ENCODE measurements at places on chromosomes 11 and 22.

GRCh38 chr22:36819112-36819511, 2.3 kb upstream of the PVALB start:
- DNase-seq = no peak

DNA sequence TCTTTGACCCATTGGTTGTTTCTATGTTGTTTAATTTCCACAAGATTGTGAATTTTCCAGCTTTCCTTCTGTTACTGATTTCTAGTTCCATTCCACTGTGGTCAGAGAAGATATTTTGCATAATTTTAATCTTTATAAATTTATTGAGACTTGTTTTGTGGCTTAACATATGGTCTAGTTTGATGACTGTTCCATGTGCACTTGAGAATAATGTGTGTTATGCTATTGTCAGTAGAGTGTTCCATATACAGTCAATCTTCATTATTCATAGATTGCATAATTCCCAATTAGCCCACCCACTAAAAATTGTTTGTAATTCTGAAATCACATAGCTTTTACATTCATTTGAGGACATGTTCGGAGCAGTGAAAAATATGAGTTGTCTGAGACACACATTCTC, 346.1 kb upstream of the DDI1 start:
- DNase-seq = no peak

- no peak for DNase-seq
Measured at GRCh38 chr22:32389685-32390084, 22.4 kb downstream of the RTCB start.

GRCh38 chr11:1870326-1870696, 17.4 kb downstream of the LSP1 start:
- no peak for DNase-seq

DNA sequence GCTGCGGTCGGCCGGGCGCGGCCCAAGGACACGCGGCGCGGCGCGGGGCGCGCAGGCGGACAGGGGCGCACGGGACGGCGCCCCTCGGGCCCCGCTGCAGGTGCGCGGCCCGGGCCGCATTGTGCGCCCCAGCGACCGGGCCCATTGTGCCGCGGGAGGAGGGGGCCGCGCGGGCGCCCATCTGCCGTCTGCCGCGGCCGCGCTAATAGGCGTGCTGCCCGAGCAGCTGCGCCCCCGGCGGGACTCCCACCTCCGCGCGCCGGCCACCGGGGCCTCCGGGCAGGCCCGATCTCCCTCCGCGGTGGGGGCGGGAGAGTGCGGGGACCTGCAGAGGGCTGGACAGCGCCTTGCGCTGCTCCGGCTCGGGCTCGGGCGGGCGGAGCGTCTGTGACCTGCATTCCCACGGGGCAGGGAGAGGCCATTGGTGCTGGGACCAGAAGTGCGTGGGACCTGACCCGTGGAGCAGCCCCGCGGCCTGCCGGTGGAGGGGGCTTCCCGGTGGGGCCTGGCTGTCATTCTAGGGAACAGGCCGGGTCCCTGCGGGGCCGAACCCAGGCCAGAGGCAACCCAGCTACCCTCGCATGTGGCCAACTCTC, 933 bp downstream of the BRSK2 start:
- peak; percentile 33 for DNase-seq

- no peak for DNase-seq
Measured at GRCh38 chr11:34855021-34855753, 61.0 kb downstream of the APIP start.

DNA sequence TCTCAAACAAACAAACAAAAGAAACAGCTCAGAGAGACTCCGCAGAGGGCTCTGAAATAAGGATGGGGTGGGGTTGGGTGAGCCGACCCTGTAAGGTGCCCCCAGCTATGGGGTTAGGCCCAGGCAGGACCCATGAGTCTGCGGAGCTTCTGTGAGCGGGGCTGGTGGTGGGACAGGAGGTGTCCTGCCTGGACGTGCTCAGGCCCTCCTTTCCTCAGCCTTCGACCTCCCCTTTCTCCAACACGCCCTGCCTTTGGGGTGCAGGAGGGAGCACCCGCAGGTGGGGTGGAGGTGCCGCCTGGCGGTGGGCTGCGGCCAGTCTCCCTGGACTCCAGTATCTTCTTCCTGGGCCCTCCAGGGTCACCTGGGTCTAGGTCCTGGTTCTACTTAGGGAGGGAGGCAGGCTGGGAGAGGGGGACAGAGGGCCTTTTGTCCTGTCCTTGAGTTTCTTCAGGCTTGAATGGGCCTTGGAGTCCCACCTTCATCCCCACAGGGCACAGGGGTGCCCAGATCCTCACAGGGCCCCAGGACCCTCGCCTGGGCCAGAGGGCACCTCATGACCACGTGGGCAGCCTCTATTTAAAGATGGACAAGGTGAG, 12.3 kb downstream of the PRR33 start:
- DNase-seq = no peak

- DNase-seq = no peak
Measured at GRCh38 chr11:104090767-104091166, 54.3 kb downstream of the DDI1 start.

- DNase-seq = no peak
Measured at GRCh38 chr11:11807811-11808782, 33.7 kb upstream of the USP47 start.

DNA sequence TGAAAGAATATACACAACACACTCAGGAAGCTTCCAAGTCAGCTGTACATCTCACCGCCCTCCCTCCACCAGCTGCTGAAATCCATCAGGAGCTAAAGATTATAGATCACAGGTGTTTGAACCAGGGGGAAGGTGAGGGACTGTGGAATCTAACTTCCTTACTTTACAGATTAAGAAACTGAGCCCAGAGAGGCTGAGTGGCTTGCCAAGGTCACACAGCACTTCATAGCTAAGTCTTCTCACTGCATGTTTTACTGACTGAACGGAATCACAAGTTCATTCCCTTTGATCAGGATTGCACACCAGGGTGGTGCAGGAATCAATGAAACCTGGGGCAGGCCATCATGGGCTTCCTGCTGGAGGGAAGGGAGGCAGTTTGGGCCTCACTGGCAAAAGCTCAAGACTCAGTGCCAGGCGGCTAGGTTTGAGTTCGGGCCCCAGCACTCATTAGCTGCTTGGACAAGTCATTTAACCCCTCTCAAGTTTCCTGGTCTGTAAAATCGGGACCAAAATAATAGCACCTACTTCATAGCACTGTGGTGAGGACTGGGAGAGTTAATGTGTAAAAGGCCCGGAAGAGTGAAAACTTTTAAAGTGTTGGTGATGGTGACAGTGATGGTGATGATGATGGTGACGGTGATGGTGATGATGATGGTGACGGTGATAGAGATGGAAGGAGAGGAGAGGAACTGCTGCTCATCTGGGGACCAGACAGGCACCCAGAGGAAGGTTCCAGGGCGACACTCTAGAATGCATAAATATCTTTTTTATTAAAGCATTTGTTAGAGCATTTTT, 8.2 kb downstream of the CD5 start:
- no peak for DNase-seq

DNA sequence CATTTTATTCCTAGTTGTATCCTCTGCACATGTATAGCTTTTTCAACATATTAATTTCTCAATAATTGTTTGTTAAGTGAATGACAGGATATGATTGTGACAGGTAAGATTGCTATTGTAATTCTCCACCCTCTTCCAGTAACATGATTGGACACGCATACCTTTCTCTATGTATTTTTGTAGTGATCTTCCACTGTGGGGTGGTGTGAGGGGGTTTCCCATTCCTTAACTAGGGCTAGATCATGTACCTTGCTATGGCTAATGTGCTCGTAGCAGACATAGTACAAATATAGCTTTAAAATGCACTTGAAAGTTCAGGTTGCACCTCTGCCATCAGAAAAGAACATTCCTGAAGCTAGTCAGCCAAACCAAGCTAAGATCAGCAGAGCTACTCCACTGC, 2392.8 kb upstream of the RAG2 start:
- no peak for DNase-seq

GRCh38 chr11:121143921-121144320, 42.9 kb downstream of the TECTA start:
- DNase-seq = no peak

DNA sequence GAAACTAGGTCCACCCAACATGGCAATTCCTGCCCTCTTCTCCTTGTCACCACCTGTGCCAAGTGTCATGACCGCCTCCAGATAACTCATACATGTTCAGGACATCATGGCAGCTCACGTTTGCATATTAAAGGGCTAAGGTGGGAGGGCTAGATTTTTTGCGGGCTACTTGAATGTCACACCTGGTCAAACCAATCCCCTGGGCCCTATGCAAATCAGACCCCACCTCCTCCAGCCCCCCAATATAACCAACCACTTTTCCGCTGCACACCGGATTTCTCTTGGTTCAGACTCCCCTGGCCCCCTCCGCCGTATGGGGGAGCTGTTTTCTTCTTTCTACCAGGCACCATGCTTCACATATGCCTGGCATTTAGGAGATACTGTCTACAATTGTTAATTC, 12.6 kb downstream of the UPB1 start:
- no peak for DNase-seq

- DNase-seq = no peak
Measured at GRCh38 chr22:37639771-37640590, 512 bp downstream of the SH3BP1 start.

GRCh38 chr11:101759771-101760450, 154.9 kb upstream of the CEP126 start:
- DNase-seq = no peak

DNA sequence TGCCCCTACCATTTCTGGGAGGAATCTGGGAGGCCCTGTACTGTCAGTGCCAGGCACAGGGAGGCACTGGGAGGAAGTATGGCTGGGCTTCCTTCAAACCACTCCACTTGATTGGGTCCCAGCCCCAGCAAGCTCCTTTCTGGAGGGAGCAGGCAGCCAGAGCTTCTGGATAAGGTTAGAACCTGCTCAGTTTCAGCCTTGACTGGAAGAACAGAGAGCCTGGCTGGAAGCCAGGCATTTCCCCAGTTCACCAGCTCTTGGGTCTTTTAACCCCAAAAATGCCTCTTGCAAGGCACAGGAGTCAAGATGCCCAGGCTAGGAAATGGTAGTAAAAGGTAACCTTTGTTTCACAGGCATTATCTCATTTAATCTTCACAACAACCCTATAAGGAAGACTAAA, 9.0 kb upstream of the KCTD14 start:
- DNase-seq = no peak

DNA sequence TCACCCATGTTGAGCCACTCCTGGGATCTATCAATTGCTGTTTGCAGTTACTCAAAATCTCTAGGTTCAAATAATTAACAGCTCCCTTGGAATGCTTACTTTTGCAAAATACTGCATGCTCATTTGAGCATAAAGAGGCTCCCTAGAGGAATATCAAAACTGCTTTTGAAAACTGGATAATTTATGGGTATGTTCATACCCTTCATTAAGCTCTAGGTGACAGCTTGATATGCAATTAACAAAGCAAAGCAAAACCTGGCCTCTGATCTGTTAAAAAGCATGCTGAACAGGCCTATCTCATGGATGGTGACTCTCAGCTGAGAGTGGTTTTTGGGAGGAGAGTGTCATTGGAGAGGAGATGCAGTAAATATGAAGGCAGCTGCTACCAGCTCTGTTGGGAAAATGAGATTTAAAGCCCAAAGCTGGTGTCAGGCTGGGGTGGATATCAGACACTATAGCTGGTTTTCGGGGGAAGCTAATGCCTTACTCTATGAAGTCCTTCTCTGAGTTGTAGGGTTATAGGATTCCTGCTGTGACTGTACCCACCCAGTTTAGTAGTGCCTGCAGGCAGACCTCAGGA, 110.9 kb downstream of the RASSF10 start:
- no peak for DNase-seq

DNA sequence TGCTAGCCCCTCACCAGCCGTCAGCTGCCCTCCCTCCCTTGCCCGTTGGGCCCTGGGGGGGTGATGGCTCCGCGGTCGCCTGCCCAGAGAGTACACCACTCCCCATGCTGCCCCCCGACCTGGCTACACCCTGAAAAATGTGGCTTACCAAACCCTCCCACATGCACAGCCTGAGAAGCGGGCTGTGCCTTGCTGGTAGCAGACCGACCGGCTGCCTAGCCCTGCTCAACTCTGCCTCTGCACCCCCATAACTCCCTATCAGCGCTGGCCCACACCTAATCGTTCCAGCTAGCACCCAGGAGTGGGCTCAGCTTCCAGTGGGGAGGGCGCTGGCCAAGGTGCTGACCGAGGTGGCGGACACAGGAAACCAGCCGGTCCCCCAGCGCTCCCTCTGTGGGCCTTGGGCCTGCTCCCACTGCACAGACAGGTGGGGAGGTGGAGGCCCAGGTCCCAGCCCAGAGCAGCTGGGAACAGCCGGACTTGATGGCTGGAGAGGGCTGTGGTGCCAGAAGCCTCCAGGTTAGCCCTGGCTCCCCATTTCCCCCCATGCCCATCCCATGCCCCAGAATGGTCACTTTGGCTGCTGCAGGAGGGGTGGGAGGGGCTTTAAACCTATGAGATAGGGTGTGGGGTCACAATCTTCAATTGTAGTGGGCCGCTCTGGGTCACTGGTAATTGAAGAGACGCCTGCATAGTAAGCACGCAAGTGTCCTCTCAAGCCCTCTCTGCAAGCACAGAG, 32.1 kb upstream of the PRODH start:
- no peak for DNase-seq

DNA sequence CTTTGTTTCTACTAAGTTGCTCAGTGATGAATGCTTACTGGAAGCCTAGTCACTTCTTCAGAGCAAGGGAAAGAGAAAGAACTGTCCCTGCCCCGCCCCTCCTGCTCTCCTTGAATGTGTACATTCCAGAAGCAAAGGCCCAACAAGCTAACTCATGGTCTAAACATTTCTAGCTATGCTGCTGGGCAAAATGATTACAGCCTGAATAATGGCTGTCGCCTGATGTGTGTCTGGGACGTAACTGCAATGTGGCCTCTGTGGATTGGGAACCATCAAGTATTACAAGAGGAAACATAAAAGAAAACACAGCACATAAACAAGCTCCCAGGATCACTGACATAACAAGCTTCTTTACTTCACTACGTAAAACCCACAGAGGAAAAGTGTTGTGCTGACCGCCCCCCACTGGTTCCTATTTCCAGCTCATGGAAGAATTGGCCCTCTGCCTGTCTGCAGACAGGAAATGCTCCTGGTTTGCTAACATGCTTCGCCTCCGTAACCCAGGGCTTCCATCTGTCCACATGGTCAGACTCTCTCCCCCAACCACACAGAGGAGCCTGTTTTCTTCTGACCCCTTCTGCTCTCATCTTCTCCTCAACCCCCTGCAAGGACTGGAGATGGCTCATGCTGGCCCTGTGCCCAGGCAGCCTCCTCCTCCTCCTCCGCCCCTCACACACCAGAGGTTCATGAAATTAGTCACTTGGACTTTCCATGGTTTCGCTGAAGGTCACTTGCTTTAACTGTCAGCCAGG, 187.2 kb downstream of the MAML2 start:
- peak; percentile 34 for DNase-seq

All from HEK293T (cell line).